ENCODE measurements at places on chromosomes 5 and 9.

DNA sequence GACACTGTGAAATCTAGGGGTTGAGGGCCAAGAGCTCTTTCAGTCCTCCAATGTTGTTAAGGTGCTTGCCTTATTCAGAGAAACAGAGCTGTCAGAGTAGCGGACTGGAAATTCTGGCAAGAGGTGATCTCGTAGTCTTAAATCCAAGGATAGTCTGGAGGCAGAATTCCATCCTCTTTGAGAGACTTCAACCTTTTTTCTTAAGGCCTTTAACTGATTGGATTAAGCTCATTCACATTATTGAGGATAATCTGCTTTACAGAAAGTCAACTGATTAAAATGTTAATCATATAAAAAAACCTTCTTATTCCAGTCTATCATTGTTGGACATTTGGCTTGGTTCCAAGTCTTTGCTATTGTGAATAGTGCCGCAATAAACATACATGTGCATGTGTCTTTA, 243.1 kb upstream of the COX7C start:
- no peak for DNase-seq

- DNase-seq, result no peak
Observed at GRCh38 chr5:161507591-161507990, 38.9 kb downstream of the GABRB2 start.

DNA sequence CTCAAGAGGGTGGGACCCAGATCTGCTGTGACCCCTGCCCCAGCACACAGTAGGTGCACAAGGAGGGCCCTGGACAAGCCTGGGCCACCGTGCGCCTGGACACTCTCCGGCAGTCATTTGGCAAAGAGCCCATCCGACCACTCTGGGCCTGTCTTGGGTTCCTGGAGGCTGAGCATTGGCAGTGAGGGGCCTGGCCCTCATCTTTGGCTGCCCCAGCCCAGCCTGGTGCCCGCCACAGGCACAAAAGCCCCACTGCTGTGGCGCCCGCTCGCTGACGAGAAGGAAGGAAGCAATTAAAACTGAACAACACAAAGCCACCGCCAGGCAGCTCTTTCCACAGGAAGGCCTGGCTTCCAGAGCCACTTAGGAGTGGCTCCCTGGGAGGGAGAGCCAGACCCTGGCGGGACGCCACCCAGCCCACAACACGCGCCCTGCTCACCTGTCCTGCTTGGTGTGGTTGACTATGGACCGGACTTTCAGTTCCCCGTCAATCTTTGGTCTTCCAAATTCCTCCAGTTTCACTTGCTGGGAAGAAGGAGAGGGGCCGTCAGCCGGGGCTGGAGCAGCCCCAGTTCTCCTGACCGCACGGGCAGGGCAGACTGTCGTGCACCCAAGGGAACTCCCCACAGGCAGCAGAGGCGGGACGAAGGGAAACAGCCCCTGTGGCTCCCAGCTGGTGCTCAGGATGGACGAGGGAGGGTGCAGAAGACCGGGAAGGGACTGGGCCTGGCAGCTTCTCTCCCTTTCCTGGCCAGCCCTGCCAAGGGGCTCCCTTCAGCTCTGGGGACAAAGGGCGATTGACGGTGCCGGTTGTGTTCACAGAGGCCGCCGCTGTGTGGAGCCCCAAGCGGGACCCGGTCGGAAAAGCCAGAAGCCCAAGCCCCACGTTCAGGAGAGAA, 50.9 kb upstream of the SARDH start:
- DNase-seq, result no peak

- DNase-seq, result no peak
Observed at GRCh38 chr9:115775659-115776058, 377.9 kb upstream of the PAPPA start.

- DNase-seq, result no peak
Observed at GRCh38 chr5:14806456-14806855, 65.1 kb downstream of the ANKH start.

- no peak for DNase-seq
Observed at GRCh38 chr5:55925181-55925580, 69.6 kb downstream of the IL6ST start.

DNA sequence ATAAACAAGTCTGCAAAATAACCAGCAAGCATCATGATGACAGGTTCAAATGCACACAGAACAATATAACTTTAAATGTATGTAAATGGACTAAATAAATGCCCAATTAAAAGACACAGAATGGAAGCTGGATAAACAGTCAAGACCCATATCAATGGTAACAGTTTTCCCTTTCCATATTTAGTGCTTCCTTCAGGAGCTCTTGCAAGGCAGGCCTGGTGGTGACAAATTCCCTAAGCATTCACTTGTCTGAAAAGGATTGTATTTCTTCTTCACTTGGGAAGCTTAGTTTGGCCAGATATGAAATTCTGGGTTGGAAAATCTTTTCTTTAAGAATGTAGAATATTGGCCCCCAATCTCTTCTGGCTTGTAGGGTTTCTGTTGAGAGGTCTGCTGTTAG, 120.2 kb upstream of the RASA1 start:
- no peak for DNase-seq

DNA sequence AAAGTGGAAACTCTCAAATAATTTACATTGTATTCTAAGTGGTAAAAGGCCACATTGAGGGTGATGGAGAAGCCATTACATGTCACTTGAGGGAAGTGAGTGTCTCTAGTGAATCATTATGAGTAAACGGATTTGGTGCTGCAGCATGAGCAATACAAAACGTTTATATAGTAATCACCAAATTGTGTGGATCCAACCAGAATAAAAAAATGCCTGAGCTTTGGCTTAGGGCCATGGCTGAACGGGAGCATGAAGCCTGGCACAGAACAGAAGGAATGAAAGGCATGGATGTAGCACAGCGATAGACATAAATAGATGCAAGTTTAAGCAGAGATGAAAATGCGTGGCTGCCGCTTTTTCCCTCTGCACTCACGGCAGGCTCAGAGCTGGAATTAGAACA, 58.3 kb downstream of the PTTG1 start:
- DNase-seq, result no peak

DNA sequence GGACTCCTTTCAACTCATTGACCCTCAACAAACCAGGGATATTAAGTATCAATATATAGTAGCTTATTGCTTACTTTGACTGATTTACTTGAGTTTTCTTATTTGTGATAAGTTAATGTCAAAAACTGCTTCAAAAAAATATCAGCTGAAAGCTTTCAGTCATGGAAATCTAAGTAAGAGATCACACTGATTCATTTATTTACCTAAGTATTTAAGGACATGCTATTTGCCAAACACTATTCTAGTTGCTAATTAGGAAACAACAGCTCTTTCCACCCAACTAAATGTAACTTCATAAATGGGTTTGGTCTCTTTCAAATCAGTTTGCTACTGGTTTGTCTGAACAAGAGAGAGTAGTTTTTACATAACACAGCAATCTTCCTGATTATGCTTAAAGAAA, 48.2 kb downstream of the CHD1 start:
- no peak for DNase-seq

GRCh38 chr9:80732506-80732905, 956.8 kb downstream of the TLE1 start:
- no peak for DNase-seq

DNA sequence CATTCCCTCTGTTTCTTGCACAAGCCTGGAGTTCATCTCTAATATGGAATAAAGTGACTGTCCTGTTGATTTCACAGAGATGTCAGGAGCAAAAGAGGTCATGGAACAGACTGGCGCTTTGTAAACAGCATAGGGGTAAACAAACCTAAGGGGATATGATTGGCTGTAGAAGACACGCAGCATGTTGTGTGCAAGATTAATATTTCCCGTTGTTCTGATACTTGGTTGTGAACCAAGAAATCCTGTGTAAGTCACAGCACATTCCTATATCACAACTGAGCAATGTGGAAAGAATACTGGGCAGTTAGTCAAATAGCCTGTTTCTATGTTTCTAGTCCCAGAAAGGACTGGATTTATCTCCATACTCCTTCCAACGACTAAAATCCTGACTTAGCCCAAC, 3.2 kb downstream of the ADAMTS12 start:
- no peak for DNase-seq

GRCh38 chr5:169083394-169084018, 217.4 kb downstream of the SLIT3 start:
- DNase-seq, result no peak

Data from mesothelial cell of epicardium (in vitro differentiated cells).